Stimulated activated CD4-positive, alpha-beta T cell treated with anti-CD3 and anti-CD28 coated beads, Interleukin-15, amount 100 ng/mL, for 24 hours (primary cell): ENCODE measurements at places on chromosomes 6 and 20.

- no peak for DNase-seq
Measured at GRCh38 chr6:124775121-124775520, 187.1 kb upstream of the RNF217 start.

DNA sequence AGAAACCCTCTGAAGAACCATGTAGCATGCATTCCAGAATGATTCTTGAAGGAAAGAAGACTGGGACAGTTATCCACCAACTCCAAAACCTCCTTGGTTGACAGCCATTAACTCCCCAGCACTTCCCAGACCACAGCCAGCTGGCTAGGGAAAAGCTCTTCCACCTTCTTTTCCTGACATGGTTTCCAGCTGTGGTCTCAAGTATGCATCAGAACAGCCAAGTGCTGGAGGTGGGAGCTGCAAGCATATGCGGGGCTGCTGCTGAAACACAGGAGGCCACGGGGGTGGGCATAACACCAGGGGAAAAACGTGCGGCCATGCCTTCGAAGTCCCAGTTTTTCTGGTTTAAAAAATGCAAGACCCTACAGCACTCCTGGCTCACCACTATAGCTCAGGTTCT lies 108.0 kb upstream of the FAM184A start:
- no peak for DNase-seq

GRCh38 chr6:7154341-7155139 lies 46.8 kb downstream of the RREB1 start:
- peak; percentile 13 for DNase-seq

DNA sequence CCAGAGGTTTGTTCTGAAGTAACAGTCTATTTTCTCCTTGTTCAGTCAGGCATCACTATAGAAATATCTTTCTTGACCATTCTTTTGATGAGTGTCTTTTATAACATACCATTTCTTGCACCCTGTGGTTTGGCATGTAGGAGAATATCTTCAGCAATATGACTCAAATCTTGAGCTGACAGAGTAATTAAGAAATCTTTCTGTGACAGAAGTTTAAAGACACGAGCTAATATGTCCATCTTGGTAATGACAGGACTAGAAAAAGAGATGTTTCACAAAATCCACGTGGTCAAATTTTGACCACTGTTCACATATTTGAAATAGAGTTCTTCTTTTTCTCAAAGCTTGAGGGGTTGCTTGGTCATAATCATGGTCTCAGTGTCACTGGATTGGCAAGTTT lies 149.9 kb downstream of the MYB start:
- DNase-seq = no peak

DNA sequence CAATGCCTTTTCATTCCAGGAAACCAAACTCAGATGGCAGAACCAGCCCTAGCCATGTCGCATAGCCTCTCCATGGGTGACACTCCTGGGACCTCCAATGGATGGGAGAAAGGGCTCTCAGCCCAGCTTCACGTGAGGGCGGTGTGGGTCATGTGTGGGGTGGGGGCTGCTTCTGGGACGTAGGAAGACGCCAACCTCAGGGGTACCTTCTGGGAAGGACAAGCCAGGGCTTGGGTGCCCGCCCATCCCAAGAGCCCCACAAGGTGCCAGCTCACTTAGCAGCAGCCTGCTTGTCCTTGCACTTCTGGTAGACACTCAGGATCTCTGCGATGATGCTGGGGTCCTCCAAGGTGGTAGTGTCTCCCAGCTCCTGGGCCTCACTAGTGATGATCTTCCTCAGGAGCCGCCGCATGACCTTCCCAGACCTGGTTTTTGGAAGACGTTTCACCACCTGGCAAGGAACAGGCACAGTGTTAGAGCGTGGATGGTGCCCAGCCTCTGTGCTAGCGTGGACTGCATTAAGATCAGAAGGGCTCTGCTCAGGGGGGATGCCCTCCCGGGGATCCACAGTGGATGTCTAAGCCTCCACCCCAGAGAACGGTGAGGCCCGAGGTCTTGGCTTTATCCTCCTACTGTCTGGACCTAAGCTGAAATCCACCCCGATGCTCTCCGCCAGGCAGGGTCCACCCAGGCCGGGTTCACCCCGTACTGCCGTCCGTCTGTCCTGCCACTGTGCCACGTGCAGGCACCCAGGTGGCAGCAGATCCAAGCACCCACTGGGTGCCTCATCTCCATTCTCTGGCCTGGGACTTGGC lies 15.1 kb upstream of the APMAP start:
- DNase-seq = no peak

DNA sequence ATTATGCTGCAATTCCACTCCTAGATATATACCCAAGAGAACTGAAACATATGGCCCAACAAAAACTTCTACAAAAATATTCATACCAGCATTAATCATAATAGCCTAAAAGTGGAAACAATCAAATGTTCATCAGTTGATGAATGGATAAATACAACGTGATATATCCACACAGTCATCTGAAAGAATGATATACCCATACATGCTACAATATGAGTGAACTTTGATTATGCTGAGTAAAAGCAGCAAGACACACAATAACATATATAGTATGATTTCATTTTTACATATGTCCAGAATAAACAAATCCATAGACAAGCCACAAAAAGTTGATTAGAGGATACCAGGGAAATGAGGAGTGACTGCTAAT lies 30.7 kb downstream of the CDK19 start:
- no peak for DNase-seq

GRCh38 chr6:56760842-56761241 lies 118.2 kb upstream of the DST start:
- DNase-seq = no peak

DNA sequence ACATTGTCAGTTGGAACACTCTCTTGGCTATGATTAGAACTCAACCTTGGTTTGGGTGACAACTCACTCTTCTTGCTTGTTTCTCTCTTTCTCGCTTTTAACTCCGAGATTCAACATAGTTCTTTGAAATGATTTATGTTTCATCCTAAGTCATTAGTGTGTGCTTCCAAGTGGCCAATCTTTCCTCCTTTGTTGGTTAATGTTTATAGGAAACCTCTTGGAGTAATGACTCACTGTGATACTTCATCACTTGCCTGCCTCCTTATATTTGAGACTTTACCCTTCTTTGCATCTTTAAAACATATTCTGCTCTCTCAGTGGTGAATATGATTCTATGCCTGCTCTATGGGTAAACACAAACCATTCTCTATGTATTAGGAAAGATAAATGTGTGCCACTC lies 279.7 kb upstream of the FLRT3 start:
- no peak for DNase-seq

GRCh38 chr6:140774080-140774505 lies 1358.6 kb upstream of the GJE1 start:
- DNase-seq = no peak

DNA sequence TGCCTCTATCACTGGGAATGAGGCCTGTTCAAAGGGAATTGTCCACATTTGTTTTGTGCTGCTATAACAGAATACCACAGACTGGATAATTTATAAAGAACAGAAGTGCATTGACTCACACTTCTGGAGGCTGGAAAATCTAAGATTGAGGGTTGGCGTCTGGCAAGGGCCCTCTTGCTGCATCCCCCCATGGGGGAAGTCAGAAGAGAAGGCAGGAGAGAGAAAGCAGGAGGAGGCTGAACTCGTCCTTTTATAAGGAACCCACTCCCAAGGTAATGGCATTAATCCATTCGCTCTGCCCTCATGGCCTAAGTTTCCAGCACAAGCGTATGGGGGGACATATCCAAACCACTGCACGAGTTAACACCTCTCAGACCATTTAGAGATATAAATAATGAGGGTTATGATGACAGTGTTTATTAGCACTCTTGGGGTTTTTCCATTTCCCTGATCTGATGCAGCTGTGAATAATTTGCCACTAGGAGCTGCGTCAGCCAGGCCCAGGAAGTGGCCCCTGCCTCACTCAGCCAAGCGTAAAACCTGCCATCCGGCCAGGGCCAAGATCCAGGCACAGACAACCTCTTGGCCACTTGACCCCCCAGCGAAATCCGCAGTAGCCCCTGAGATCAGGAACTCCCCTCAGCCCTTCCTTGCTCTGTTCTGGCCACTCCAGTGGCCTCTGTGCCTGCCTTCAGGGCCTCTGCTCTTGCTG lies 14.2 kb upstream of the SLCO4A1 start:
- DNase-seq = no peak

GRCh38 chr20:34713194-34713943 lies 9.2 kb downstream of the TP53INP2 start:
- DNase-seq = peak; percentile 22

DNA sequence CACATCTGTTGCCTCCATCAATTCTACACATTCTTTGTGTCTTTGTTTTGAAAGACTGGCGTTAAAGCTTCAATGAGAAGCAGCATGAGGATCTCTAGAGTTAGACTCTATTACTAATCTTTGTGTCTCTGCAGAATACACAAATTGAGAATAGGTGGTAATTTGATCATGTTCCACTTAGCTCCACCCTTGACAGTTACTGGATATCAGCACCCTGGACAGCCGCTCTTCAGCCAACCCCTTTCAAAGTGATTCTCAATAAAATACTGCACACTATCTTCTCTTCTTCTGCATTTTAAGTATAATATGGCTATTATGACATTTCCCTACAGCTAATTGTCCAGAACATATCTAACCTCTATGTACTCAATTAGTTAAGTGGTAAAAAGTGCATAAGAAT lies 54.3 kb upstream of the CNR1 start:
- no peak for DNase-seq

DNA sequence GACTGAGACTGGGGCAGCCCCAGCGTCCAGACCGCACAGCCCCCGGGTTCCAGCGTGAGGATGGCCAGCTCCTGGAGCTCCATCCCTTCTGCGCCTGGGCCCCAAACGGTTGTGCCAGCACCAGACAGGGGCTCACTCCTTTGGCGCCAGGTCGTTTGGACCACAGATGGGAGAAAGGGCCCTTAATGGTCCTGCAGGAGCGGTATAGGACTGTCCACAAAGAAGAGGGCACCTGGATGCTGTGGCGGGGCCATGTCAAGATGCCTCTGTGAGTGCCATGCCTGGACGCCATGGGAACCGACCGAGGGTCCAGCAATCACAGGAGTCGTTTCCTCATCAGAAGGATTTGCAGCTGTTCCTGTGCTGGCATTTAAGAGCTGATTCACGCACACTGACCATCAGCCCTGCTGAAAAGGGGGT lies 82.7 kb downstream of the DLL1 start:
- DNase-seq = no peak

GRCh38 chr6:158839796-158840195 lies 20.6 kb upstream of the EZR start:
- no peak for DNase-seq

- no peak for DNase-seq
Measured at GRCh38 chr6:139686308-139686707, 311.9 kb upstream of the CITED2 start.

DNA sequence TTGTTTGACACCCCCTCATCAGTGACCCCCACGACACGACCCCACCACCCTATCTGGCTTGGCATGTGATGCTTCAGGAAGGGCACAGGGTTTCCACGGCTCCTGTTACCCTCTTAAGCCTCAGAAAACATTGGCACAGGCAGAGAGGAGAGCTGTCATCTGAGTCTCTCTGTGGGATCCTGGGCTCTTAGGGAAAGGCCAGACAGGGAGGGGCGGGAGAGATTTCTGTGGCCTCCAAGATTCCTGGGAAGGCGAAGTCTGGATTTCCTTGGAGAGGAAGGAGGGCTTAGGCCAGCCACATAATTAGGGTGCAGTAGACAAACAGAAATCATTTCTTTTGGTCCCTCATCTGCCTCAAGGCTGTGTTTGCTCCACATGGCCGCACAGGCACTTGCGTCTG lies 191.6 kb upstream of the SNX9 start:
- DNase-seq = no peak

- no peak for DNase-seq
Measured at GRCh38 chr6:114543696-114544095, 200.9 kb upstream of the HS3ST5 start.

DNA sequence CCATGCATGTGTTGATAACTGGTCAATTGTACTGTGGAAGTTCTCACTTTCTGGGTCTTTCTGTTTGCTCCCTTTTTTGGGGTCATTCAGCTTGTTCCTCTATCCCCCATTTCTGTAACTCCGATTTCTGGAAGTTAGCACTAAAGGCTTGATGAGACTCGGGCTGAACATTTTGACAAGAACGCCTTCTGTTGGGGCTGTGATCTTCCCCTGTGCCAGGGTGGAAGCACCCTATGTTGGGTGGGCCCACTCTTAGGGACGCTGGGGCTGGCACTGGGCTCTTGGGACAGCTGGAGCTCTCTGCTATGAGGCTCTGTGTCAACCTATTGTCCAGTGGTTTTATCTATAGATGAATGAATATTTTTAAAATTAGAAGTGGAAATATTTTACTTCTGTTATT lies 60.1 kb upstream of the FRMD1 start:
- no peak for DNase-seq

- DNase-seq = no peak
Measured at GRCh38 chr6:15620611-15621010, 42.2 kb downstream of the DTNBP1 start.

DNA sequence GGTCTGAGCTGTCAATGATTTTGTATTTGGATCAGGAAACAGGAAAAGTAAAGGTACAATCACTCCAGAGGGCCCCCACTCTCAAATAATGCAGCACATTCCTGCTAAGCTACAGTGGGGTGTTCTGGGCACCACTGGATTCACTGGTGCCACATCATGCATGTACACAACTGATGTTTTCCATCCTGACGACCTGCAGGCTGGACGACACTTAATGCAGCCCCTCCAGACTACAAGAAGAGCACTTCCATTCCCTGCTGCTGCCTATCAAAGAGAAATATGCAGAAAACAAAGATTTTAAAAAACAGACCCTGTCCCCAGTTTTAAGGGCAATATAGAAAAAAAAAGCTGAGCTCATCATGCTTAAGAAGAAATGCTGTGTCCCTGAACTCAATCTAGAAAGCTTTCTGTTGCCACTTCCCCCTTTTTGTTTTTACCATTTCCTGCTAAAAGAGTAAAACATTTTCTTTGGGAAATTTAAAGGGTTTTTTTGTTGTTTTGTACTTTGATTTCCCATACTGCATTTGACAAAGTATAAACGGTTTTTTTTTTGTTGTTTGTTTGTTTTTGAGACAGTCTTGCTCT lies 35.5 kb downstream of the ABHD12 start:
- DNase-seq = no peak

DNA sequence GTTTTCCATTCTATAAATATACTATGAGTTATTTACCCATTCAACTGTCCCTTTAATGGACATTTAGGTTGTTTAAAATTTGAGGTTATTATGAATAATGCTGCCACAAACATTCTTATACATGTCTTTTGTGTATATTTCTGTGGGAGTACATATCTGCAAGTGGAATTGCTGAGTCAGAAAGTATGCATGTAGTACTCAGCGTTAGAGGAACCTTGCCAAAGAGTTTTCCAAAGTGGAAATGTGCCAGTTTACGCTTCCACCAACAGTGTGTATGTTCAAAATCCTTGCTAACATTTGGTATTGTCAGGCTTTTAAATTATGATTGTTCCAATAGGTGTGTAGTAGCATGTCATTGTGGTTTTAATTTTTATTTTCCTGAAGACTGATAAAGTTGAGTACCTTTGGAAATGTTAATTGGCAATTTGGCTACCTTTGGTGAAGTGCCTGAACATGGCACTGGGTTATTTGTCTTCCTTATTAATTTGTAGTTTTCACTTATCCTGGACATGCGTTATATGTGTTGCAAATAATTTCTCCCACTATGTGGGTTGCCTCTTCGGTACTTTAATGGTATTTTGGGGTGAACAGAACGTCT lies 341.2 kb downstream of the CD83 start:
- DNase-seq = no peak
